Chondrocyte (in vitro differentiated cells): ENCODE measurements at places on chromosomes 11 and 22. TPM values are rescaled to one million over a fixed set of nuclear protein-coding genes. Genes with fewer than 3 reads are reported as not detected.

Gene TSSK2
- total RNA-seq = not detected in 3 replicates

Gene SYT8
- 7.1 to 20.4 TPM (median 7.3 TPM) in 3 replicates for total RNA-seq

DNA sequence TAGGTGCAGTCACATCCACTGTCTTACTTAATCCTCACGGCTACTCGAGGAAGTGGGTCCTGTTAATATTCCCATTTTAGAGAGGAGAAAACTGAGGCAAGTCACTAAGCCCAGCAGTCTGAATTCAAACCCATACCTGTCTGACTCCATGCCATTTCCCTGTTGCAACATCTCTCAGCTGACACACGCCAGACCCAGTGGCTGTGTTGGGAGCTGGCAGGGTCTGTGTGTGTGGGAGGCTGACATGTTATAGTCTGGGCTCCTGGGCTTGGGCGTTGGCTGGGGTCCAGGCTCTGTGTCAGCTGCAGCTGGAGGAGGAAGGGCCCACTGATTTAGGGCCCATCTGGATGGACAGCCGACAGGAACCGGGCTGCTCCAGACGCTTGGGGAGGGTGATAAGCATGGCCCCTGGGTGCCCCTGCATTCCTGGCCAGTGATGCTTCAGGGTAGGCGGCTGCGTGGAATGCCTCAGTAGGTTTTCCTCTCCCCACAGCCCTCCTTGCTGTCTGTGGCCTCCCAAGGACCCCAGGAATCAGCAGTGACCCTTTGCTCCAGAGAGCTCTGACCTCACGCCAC is 562.5 kb downstream of the MN1 start:
- DNase-seq = peak; percentile 98
- H3K4me1 ChIP-seq = peaks cover 77% of the 10 kb centered on the region
- H3K4me3 ChIP-seq = no peak overlapping the region
- peak overlapping the region; percentile 81 for H3K27ac ChIP-seq
- no peaks in the 10 kb centered on the region for H3K27me3 ChIP-seq

- no peak overlapping the region for H3K4me3 ChIP-seq
- no peak overlapping the region for H3K27ac ChIP-seq
- no peak for DNase-seq
- H3K27me3 ChIP-seq = no peaks in the 10 kb centered on the region
- H3K4me1 ChIP-seq = peaks cover 9% of the 10 kb centered on the region
- no peaks in the 10 kb centered on the region for H3K36me3 ChIP-seq
Measured at GRCh38 chr11:15727520-15727914, 612.8 kb downstream of the INSC start.

- H3K27me3 ChIP-seq = no peaks in the 10 kb centered on the region
- DNase-seq = peak; percentile 59
- H3K4me3 ChIP-seq = no peak overlapping the region
- no peak overlapping the region for H3K27ac ChIP-seq
Measured at GRCh38 chr11:69539416-69540117, 58.1 kb downstream of the LINC01488 start.
